NCI-H1048 (cell line): ENCODE measurements at places on chromosomes 4 and X.

- no peak for DNase-seq
These were observed 134.1 kb downstream of the PJA1 start for GRCh38 chrX:69031181-69031580.

DNA sequence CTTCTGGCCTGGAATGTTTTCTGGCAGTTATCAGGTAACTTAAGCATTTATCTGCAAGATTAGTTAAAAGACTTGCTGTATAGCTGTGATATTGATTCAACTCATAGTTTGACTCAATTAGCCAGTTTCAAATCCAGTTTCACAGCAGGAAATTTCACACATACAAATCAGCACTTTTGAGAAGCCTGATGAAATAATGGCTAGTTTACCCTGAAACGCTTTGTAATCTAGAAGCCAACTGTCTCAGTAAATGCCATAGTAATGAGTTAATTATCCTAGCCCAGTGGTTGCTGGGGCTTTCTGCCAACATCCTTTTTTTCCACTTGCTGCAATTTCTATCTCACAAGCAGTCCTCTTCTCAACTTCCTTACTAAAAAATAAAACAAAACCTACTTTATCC lies 53.1 kb downstream of the ARHGEF38 start:
- DNase-seq, result no peak

DNA sequence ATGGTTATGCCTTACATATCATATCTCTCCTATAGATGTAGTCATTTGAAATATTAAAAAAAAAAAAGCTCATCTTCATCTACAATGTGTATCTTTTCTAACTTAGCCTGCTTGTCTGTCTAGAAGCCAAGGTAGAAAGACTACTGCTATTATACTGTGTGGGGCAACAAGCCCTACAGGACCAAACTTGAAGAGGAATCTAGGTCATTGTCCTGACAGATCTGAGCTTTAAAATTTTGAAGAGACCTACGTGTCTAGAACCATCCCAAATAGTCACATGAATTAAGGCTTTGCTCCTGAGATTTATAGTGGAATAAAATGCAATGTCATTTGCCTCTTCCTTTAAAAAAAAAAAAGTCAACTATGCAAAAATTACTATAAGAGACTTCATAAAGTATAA lies 95.8 kb downstream of the PALLD start:
- no peak for DNase-seq

DNA sequence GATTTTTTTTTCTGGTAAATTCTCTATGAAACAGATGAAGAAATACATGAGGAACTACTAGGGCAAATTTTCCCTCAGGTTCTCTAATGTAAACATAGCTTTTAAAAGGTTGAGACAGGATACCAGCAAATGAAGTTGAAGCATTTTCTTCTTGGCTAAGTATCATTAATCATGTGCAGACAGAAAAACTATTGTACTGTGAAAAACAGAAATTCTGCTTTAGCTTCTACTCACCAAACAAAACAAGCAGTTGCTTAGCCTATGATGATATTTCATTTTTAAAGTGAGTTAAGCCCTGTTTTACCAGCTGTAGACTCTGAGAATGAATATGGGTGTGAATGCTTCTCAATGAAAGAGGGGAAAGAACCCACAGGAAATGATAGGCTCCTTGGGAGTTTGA lies 358.9 kb downstream of the TRAM1L1 start:
- DNase-seq, result no peak

GRCh38 chr4:168045354-168045753 lies 47.0 kb upstream of the ANXA10 start:
- no peak for DNase-seq
